ENCODE measurements at places on chromosomes 6 and 20.

- DNase-seq: no peak
Observed at GRCh38 chr6:122648726-122649125, 38.5 kb downstream of the PKIB start.

DNA sequence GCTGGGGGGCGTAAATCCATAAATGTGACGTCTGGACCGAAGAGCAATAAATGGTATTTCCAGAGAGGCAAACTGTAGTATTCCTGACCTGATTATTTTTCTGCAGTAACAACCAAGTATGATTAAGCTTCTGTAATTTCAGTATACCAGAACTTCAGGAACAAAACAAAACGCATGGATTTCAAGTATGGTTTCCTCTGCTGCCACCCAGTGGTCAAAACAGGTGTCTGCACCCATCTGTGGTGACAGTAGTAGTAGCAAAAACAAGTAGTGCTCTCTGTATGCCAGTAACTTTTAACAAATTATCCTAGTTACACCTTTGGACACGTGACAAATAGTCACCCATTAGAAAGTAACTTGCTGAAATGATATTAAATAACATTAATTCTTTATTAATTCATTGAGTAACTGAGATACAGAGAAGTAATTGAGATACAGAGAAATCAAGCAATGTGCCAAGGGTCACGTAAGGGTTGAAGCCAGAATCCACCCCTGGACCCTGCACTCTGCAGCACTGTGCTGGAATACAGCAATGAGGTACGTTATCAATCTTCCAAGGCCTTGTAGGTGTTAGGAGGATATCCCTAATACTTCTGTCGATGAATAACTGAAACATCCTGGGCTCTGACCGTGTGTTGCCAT is 7.9 kb downstream of the CALHM4 start:
- DNase-seq: peak; percentile 86

- DNase-seq: no peak
Observed at GRCh38 chr6:105077596-105078385, 102.0 kb downstream of the POPDC3 start.

DNA sequence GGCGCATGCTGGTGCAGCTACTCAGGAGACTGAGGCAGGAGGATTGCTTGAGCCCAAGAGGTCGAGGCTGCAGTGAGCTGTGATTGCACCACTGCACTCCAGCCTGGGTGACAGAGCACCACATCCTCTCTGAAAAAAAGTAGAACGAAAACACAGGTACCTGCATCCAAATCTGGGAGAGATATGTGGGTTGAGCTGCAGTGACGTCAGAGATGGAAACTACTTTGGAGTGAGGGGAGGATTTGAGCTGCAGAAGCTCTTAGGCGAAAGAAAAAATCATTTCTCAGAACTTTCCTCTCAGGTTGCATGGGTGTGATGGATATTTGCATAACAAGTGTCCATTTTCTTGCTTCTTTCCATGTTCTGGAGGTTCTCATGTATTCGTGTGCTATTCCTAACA is 4.0 kb upstream of the TULP1 start:
- no peak for DNase-seq

DNA sequence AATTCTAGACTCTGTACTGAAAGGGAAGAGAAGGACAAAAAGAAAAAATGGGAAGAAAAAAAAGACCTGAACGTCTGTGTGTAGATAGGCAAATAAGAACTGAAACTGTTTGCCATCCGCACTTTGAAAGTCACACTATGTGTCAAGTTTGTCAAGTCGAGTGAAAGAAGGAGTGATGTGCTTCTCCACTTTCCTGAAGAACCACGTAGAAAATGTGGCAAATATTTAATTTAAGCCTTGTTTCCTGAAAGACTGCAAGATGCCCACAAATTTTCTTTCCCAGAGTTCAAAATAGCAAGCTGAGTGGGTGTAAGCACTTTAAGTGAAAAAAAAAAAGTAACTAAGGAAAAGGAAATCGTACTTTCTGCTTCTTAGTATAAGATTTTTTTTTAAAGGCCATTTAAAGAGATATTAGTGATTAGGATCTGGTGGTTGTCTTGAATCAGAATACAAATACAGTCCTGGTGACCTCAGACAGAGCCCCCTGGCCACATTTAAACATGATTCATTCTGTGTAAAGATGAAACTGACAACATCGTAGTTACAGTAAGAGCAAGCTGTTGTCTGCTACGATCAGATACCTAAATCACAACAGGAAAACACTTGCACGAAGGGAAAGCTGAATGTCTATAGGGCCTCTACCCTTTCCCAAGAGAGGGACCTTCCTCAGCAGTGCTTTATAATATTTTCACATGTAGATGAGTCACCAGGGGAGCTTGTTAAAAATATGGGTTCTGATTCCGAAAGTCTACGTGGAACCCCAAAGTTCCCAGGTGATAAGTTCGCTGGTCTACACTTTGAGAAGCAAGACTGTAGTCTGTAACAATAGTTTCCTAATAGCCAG is 102.3 kb downstream of the HIVEP2 start:
- no peak for DNase-seq

DNA sequence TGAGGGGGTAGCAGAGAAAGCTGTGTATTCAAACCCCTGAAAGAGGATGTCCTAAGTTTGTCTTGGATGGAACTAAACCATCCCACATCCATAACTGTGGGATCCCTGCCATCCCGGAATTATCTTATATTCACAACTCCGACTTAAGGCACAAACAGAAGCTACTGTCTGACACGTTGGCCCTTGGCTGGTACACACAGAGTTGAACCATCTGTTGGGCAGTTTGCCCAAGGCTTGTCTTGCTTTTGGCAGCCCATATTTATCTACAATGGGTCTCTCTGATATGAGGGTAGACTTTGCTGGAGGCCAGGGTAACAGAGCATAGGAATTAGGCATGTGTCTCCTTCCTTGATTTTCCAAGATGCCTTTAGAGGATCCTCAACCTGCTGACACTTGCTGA is 116.6 kb upstream of the PROKR2 start:
- DNase-seq: no peak

- DNase-seq: no peak
Observed at GRCh38 chr6:123447315-123447937, 189.3 kb downstream of the TRDN start.
